Naive thymus-derived CD4-positive, alpha-beta T cell (primary cell): ENCODE measurements at places on chromosomes 11 and 22. TPM values are rescaled to one million over a fixed set of nuclear protein-coding genes. Genes with fewer than 3 reads are reported as not detected.

DNA sequence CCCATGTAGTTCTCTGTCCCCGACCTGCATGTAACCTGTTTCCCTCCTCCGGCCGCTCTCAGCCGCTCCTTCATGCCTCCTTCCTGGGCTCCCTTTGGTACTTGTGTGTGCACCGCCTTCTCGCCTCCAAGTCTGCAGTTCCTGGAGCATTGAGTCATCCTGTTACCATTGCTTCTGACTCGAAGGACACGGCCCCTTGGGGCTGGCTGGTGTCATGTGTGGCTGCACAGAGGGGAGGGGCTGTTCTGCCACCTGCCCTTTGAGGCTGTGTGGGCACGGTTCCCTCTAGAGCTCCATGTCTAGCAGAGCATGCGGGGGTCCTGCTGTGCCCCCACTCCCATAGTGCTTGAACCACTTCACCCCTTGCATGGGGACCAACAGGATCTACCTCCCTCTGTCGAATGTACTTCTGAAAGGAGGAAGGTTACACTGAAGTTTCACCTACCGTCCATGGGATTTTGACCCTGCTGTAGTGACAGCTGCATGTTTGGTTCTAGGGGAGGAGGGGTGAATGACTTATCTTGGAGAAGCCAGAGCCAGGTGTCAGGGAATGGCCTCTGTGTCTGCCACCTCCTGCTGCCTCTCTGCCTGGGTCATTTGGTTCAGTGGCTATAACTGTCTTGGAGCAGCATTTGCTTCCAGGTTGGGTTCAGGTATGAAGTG lies 39.6 kb downstream of the BCR start:
- H3K4me3 ChIP-seq, result peak overlapping the region; percentile 29
- H3K27ac ChIP-seq, result peak overlapping the region; percentile 70
- peaks cover 96% of the 10 kb centered on the region for H3K4me1 ChIP-seq
- no peaks in the 10 kb centered on the region for H3K36me3 ChIP-seq
- DNase-seq, result peak; percentile 35

DNA sequence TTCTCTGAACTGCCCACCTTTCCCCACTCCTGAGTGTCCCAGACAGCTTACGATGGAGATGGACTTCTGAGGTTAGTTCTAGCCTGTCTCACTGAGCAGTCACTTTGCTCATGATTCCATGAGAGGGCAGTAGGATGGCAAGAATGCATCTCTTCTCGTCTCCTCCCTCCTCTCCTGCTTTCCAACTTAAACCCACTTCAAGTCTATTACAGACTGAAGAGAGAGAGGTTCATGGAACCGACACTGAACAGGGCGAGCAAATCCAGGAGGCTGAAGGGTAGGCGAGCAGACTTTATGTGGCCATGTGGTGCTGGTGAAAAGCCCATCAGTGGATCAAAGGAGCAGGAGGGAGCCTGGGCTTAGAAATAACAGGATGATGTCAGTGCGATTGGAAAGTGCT lies 38.6 kb downstream of the CEP164 start:
- DNase-seq, result no peak
- H3K36me3 ChIP-seq, result no peaks in the 10 kb centered on the region
- no peak overlapping the region for H3K4me3 ChIP-seq
- no peaks in the 10 kb centered on the region for H3K27me3 ChIP-seq
- H3K4me1 ChIP-seq, result no peaks in the 10 kb centered on the region

GRCh38 chr11:14137284-14137683 lies 174.8 kb downstream of the SPON1 start:
- H3K27me3 ChIP-seq, result no peaks in the 10 kb centered on the region
- no peak overlapping the region for H3K27ac ChIP-seq
- DNase-seq, result no peak
- no peaks in the 10 kb centered on the region for H3K4me1 ChIP-seq
- H3K36me3 ChIP-seq, result no peaks in the 10 kb centered on the region

GRCh38 chr11:120144501-120144900 lies 6.6 kb upstream of the TRIM29 start:
- H3K4me3 ChIP-seq, result no peak overlapping the region
- H3K36me3 ChIP-seq, result no peaks in the 10 kb centered on the region
- no peak overlapping the region for H3K27ac ChIP-seq
- no peaks in the 10 kb centered on the region for H3K4me1 ChIP-seq

DNA sequence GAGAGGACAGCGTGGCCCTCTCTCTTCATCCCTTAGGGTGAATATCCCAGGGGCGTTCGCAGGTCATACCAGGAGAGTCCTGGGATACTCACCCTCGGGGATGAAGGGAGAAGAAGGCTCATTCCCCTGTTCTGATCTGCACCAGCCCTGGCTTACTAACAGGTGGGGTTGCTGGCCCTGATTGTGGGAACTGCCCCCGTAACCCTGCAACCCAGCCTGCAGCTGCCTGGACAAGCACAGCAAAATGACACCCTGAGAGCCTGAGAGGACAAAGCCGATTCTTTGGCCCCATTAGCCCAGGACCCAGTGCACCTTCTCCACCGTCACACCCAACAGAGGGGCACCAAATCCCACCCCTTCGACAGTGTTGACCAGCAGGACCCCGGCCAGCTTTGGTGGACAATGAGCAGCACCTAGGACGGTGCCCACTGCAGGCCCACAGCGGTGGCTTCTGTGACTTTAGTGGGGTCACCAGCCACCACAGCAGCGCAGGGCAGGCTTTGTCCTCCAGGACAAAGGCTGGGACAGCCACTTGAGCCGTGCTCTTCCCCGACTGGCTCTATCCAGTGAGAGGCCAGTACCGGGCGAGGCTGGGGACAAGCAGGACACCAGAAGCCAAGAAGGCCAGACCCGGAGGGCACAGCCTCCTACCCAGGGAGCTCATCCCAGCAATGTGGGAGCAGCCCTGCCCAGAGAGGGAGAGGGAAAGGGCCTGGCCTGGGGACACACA lies 98.5 kb upstream of the RTL6 start:
- H3K27ac ChIP-seq, result no peak overlapping the region
- peaks cover 3% of the 10 kb centered on the region for H3K4me1 ChIP-seq
- no peaks in the 10 kb centered on the region for H3K36me3 ChIP-seq
- H3K27me3 ChIP-seq, result no peaks in the 10 kb centered on the region

DNA sequence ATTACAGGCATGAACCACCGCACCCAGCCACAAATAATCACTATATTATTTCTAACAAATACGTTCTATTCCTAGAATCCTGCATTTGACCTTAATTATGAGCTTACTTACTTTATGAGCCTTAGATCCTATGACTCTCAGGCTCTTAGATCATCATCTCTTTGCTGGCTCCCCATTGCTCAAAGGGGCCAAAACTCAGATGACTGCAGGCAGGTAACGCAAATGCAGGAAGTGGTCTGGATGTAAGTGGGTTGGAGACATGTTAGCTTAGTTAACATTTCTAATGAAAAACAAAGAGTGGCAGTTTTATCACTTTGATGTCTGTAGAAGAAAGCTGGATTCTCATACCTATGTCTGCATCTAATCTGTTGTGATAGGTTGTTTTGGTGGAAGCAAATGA lies 23.4 kb downstream of the CCDC81 start:
- no peak overlapping the region for H3K4me3 ChIP-seq
- no peaks in the 10 kb centered on the region for H3K4me1 ChIP-seq
- no peak overlapping the region for H3K27ac ChIP-seq
- no peaks in the 10 kb centered on the region for H3K27me3 ChIP-seq

The AP5B1 gene
- 23.3 and 23.5 TPM in 2 replicates for total RNA-seq

The LRRC4C gene
- not detected for total RNA-seq

GRCh38 chr11:2237457-2238238 lies 32.7 kb downstream of the ASCL2 start:
- no peak overlapping the region for H3K4me3 ChIP-seq
- no peak overlapping the region for H3K27ac ChIP-seq
- no peaks in the 10 kb centered on the region for H3K27me3 ChIP-seq
- DNase-seq, result no peak
- H3K36me3 ChIP-seq, result no peaks in the 10 kb centered on the region
- H3K4me1 ChIP-seq, result no peaks in the 10 kb centered on the region

GRCh38 chr11:69409812-69410645 lies 71.4 kb upstream of the LINC01488 start:
- no peak overlapping the region for H3K27ac ChIP-seq
- H3K36me3 ChIP-seq, result no peaks in the 10 kb centered on the region
- no peaks in the 10 kb centered on the region for H3K4me1 ChIP-seq
- no peaks in the 10 kb centered on the region for H3K27me3 ChIP-seq
- DNase-seq, result peak; percentile 28
- H3K4me3 ChIP-seq, result no peak overlapping the region

The VWCE gene
- 0.47 TPM for total RNA-seq

DNA sequence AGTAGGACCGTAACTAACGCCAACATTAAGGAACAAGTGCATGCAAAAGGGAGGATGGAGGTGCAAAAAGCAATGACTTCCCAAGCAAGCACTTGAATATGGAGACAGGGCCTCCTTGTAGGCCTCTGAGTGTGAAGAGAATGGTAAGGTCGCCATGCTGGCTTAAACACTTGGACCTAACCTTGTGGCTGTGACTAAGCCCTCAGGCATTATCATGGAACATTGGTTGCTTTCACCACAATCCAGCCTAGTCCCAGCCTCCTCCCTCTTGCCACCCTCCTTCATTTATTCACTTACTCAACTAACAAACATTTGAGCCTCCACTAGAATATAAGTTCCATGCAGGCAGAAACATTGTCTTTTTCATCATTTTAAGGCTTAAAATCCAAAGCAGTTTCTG lies 11.9 kb upstream of the SYTL2 start:
- no peak for DNase-seq
- peaks cover 56% of the 10 kb centered on the region for H3K4me1 ChIP-seq
- no peaks in the 10 kb centered on the region for H3K27me3 ChIP-seq
- H3K4me3 ChIP-seq, result no peak overlapping the region
- H3K36me3 ChIP-seq, result no peaks in the 10 kb centered on the region

GRCh38 chr11:34707462-34707840 lies 86.6 kb downstream of the EHF start:
- no peaks in the 10 kb centered on the region for H3K36me3 ChIP-seq
- no peaks in the 10 kb centered on the region for H3K4me1 ChIP-seq
- no peaks in the 10 kb centered on the region for H3K27me3 ChIP-seq
- no peak overlapping the region for H3K27ac ChIP-seq
- no peak for DNase-seq

DNA sequence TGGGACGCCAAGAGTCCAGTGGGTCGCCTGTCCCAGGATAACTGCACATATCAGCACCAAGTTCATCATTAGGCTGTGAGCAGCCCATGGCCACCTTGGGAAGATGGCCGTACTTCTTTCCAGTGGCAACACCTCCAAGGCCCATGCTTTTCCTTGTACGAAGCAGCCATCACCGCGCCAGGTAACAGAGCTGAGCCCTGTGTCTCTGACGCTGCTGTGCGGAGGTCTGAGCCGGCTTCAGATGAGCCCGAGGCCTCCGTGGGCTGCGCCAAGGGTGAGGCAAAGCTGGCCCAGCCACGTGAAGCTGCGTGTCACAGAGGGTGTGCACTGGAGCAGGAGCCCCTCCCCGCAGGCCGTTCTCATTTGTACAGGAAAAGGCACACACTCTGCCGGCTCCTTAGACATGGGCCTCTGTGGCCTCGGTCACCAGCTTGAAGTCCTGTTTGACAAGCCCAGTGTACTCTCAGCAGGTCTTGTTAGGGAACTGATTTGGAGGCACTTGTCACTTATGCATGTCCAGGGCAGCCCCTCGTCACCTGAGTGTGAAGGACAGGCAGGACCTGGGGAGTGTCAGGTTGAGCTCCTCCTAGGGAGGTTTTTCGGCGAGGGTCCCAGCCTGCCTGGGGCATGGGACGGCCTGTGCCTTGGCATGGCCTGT lies 401.5 kb downstream of the TBC1D22A start:
- no peaks in the 10 kb centered on the region for H3K27me3 ChIP-seq
- no peaks in the 10 kb centered on the region for H3K4me1 ChIP-seq
- peaks cover 39% of the 10 kb centered on the region for H3K36me3 ChIP-seq
- H3K4me3 ChIP-seq, result no peak overlapping the region
- no peak for DNase-seq

DNA sequence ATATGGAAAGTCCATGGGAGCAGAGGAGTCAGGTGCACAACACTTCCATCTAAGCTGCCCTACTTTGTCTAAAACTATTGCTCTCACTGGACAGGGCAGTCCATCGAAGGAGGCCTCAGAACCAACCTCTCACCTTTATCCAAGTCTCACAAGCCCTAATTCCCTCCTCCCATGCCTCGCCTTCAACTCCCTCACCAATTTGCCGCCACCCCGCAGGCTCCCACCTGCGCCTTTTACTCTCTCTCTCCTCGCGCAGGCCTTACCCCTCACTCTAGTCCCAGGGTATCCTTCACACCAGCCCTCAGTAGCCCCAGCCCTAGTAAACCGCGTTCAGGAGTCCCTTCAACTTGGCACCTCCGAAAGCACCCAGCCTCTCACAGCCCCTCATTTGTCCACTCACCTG lies 451 bp downstream of the FHIP1B start:
- peaks cover 25% of the 10 kb centered on the region for H3K4me1 ChIP-seq
- H3K27ac ChIP-seq, result peak overlapping the region; percentile 81
- H3K4me3 ChIP-seq, result peak overlapping the region; percentile 96
- no peaks in the 10 kb centered on the region for H3K36me3 ChIP-seq
- H3K27me3 ChIP-seq, result no peaks in the 10 kb centered on the region

DNA sequence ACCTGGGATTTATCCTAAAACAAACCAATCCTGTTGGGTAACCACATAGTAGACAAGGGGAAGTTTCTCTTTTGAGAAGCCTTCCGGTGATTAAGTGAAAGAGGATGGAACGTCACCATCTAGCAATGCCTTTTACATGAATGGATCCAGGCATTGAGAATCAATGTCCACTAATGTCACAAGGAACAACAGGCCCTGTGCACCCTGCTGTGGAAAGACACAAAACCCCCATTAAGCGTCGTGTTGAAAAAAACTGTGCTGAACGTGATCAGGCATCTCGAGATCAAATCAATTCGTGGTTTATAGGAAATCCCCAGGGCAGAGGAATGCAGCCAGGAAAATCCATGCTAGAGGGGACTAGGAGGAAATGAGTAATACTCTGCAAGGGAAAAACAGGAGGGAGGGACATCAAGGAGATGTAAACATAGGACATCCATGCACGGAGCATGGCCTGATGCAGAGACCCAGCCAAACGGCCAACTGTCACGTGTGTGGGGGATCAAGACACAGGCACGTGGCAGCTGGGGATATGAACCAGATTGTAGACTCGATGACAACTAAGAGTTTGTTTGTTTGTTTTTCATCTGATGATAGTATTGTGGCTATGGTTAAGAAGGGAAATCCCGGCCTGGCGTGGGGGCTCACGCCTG lies 38.6 kb upstream of the CARS1 start:
- DNase-seq, result no peak
- no peaks in the 10 kb centered on the region for H3K27me3 ChIP-seq
- H3K4me1 ChIP-seq, result peaks cover 4% of the 10 kb centered on the region
- H3K27ac ChIP-seq, result no peak overlapping the region

DNA sequence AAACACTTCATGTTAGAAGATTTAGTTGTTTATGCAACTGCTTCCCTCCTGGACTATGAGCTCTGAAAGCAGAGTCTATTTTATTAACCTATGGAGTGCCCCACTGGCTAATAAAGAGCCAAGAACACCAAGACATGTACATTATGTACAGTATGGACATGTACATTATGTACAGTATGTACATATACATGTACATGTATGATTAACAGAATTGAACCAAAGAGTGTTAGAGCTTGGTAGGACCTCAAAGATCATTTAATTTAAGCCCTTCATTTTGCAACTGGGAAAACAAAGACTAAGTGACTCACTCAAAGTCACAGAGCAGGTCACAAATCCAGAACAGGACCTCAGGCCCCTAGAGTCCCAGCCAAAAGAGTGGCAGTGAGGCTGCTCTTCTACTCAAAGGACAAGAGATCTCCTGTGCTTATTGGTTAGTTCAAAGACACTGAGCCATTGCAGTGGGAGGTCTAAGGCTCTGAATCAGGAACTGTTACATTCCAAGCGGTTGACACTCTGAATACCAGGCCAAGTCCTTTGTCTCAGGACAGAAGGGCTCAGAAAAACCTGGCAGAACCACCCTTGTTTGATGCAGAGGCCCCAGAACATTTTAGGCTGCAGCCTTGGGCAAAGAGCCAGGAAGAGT lies 103.8 kb downstream of the FAM168A start:
- no peak for DNase-seq
- H3K4me3 ChIP-seq, result no peak overlapping the region
